T-helper 2 cell treated with Interferon-gamma antibody and Interleukin-4, amounts not matched to agents 5 μg/mL and 100 μg/mL, for 36 hours (primary cell): ENCODE measurements at places on chromosomes 13 and 19.

DNA sequence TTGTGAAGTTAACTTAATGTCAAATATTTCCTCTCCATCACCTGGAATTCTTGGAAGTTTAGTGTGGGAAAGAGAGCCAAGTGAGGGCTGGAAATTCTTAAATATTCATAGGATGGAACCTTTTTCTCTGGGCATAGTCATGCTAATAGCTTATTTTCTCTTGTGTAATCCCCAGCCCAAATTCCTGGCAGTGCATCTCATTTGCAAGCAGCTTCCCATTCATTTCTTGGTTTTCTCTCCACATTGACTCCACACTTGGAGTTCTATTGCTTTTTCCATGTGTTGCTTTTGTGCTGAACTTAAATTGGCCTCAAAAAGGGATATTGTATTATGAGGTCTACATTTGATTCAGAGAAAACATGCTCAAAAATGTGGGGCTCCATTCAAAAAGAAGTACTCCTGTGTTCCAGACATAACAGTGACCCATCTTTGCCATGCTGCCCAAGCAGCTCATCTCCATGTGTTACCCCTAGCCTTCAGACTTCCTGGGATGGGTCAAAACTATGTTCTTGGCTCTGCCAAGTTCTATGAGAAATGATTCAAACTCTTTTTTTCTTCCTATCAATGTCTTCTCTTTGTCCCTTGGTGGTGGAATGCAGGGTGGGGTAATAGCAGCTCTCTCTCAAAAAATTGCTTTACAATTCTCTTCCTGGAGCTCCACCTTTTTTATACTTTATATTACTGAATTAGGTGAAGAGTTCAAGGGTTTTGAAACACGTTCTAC, 2471.5 kb downstream of the PCDH9 start:
- no peak for DNase-seq
- H3K27ac ChIP-seq: no peak overlapping the region
- H3K36me3 ChIP-seq: no peaks in the 10 kb centered on the region
- no peaks in the 10 kb centered on the region for H3K27me3 ChIP-seq
- no peak overlapping the region for H3K4me3 ChIP-seq

- H3K4me1 ChIP-seq: no peaks in the 10 kb centered on the region
- no peaks in the 10 kb centered on the region for H3K36me3 ChIP-seq
- no peaks in the 10 kb centered on the region for H3K27me3 ChIP-seq
- no peak overlapping the region for H3K27ac ChIP-seq
- DNase-seq: no peak
Measured at GRCh38 chr19:28999724-29000433, 213.1 kb downstream of the UQCRFS1 start.

GRCh38 chr13:75482070-75482819, at the start of gene TBC1D4:
TSS of gene TBC1D4 (minus strand) at chr13:75482169. CDS start at chr13:75481767, 402 bp downstream.
- peaks cover 64% of the 10 kb centered on the region for H3K27me3 ChIP-seq
- DNase-seq: peak; percentile 68
- H3K27ac ChIP-seq: peak within 1 kb of the TSS; percentile 59
- peak within 1 kb of the TSS; percentile 98 for H3K4me3 ChIP-seq
- no peaks in the 10 kb centered on the region for H3K36me3 ChIP-seq

DNA sequence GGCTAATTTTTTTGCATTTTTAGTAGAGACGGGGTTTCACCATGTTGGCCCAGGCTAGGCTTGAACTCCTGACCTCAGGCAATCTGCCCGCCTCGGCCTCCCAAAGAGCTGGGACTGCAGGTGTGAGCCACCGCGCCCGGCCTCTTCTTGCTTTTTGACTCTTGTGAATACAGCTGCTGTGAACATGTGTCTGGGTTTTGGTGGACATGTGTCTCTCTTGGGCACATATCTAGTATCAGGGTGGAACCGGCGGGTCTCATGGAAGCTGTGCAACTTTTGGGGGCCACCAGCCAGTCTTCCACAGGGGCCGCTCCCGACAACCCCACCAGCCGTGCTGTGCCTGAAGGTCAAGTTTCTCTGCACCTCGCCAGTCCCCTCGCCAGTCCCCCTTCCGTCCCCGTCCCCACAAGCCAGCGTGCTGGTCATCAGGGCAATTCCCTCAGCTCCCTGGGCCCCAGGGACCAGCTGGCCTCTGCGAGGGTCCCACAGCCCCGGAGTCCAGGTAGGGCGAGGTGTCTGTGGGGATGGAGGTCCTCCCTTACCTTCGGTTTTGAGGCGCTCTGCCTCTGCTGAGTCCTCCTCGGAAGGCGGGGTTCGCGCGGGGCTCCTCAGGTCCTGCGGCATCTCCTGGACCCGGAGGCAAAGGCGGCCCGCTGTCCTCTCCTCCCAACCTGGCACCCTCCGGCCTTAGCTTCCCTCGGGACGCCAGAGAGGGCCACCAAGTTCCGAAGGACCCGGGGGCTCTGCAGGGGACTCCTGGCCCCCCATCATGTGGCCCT, 16.3 kb downstream of the SGTA start:
- peaks cover 10% of the 10 kb centered on the region for H3K36me3 ChIP-seq
- no peak for DNase-seq
- no peak overlapping the region for H3K27ac ChIP-seq
- no peak overlapping the region for H3K4me3 ChIP-seq

- H3K27ac ChIP-seq: no peak within 1 kb of the TSS
- H3K4me1 ChIP-seq: peaks cover 5% of the 10 kb centered on the region
- peaks cover 58% of the 10 kb centered on the region for H3K27me3 ChIP-seq
- H3K36me3 ChIP-seq: peaks cover 2% of the 10 kb centered on the region
- no peak for DNase-seq
- peak within 1 kb of the TSS; percentile 64 for H3K4me3 ChIP-seq
Measured at GRCh38 chr19:46495786-46496099, at the start of gene PNMA8B. TSS of gene PNMA8B (minus strand) at chr19:46495867. CDS start at chr19:46495465, 402 bp downstream.
